ENCODE measurements at places on chromosomes 1 and 21. TPM values are rescaled to one million over a fixed set of nuclear protein-coding genes. Genes with fewer than 3 reads are reported as not detected.
A peak's percentile ranks its signal among the peaks of the same experiment; 100 is the strongest.

The LCA5L gene
- total RNA-seq: 2.4 TPM

The ADAMTS4 gene
- 9.6 TPM for total RNA-seq

The CNST gene
- 16.3 TPM for total RNA-seq

The SAMSN1 gene
- total RNA-seq: 2.3 TPM

DNA sequence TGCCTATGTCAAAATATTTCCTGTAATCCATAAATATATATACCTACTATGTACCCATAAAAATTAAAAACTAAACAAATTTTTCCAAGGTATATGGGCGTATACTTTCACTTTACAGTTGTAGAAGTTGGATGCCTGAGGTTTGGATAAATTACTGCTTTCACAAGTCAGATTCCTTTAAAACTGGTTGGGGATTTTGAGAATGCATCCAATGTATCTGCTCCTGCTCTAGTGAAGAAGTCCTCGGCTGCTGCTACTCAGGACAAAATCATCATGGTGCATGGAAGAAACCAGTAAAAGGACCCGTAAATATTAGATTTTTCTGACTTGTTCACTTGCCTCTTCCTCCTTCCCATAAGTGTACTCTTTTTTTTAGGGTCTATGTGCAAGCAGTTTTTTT is 841.1 kb downstream of the USP25 start:
- DNase-seq: no peak

DNA sequence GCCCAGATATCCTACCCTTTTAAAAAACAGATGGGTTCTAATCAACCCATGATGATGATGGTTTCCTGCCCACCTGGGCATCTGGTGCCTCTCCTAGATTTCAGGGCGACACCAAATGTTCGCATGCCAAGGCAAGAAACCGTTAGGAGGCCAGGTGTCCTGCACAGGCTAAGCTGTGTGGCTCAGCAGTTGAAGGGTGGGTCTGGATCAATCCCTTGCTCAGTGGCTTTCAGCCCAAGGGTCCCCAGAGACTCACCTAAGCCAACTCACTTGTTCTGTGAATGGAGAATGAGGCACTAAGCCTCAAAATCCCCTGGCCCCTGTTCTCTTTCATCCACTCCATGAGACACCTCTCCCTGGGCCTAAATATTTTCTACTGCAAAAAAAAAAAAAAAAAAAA is 169.1 kb upstream of the EDN2 start:
- DNase-seq: peak; percentile 29

DNA sequence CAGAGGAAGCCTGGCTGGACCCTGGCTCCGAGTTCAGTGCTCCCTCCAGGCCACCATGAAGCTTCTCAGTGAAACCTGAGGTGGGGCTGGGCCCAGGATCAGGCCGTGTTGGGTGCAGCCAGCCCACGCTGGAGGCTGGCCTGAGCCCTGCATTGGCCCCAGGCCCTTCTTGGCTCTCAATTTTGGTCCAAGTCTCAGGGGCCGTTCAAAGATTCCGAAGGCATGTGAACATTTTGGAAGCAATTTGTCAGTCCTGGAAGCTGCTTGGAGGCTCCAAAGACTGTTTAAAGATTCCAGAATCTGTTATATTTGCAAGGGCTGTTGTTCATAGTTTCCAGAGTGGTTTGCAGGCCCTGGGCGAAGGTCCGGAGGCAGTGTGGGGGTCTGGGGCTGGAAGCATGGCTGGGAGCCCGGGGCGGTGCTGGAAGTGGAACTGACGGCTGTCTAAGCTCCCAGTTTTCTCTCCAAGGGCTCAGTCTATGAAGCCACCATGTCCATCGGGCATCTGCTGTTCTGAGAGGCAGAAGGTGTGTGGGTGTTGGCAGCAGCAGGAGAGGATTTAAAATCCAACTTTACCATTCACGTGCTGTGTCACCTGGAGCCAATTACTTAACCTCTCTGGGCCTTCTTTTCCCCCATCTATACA is 104.9 kb downstream of the EPHB2 start:
- DNase-seq: no peak

- peak; percentile 90 for DNase-seq
These were observed 27.3 kb downstream of the GPR157 start for GRCh38 chr1:9101510-9102146.

GRCh38 chr1:115364046-115364779 is 26.2 kb upstream of the NGF start:
- no peak for DNase-seq

GRCh38 chr1:234956821-234957329 is 171.8 kb downstream of the TOMM20 start:
- DNase-seq: no peak

DNA sequence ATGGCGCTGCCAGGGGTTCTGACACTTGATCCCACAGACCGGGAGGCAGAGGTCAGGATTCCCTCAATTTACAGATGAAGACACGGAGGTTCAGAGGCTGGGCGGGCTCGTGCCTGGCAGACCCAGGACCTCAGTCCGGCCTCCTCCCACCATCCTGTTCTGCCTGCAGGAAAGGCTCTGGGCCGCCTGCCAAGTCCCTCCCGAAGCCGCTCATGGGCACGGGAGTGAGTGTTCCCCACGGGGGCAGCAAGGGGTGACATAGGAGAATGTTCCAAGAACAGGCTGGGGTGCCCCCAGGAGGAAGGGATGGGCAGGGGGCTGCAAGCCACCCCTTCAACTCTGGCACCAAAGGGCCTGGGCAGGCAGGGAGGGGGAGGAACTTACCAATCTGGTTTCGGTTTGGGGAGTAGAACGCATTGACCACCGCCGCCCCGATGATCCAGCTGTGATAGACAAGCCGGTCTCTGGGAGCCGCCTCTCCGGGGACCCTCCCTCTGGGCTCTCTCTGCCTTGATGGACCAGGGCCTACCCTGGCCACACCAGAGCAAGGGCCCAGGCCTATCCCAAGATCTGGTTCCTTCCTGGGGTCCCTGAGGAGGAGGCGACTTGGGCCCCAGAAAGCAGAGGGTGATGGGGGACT is 7.5 kb downstream of the PRXL2B start:
- DNase-seq: no peak

DNA sequence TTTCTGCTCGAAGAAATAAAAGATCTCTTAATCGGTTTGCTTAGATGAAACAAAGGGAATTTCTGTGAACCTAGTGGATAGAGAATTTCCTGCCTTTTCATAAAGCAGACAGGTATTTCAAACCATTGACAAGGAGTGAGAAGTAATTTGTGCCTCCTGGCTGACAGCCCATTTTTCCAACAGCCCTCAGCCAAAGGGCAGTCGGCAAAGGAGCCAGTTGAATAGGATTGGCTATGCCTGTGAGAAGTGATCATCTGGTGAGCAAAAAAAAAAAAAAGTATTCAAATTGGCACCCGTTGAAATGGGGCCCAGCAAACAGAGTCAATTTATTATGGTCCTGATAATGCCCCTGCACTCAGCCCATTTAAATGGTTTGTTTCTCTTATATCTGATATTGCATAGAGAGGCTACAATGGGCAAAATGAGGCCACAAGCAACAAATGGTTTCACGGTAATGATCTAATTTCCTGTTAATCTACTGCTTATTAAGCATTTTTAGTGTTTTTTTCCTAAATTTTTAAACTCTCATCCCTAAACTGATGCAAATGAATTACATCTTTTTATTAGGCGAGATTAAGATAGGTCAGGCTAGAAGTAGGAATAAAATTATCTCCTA is 477.5 kb downstream of the NUF2 start:
- DNase-seq: no peak

DNA sequence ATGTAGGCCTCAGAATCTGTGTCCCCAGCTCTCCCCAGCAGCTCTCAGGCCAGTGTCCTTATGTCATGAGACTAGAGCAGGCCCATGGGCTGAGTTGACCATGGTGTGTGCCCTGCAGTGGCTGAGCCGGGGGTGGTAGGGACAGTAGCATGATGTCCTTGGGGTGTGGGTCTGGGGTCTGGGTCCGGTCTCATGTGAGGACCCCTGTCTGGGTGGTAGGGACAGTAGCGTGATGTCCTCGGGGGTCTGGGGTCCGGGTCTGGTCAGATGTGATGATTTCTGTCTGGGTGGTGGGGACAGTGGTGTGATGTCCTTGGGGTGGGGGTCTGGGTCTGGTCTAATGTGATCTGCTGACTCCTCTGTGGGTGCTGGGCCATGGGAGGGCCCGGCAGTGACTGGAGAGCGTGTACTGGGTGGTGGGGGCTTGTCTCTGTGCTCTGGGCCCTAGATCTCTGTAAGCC is 64.5 kb downstream of the OBSCN start:
- peak; percentile 39 for DNase-seq
